ENCODE measurements at places on chromosomes 1 and 21. TPM values are rescaled to one million over a fixed set of nuclear protein-coding genes. Genes with fewer than 3 reads are reported as not detected.

GRCh38 chr21:33283203-33283602 lies 17.0 kb downstream of the IL10RB start:
- no peak for DNase-seq

DNA sequence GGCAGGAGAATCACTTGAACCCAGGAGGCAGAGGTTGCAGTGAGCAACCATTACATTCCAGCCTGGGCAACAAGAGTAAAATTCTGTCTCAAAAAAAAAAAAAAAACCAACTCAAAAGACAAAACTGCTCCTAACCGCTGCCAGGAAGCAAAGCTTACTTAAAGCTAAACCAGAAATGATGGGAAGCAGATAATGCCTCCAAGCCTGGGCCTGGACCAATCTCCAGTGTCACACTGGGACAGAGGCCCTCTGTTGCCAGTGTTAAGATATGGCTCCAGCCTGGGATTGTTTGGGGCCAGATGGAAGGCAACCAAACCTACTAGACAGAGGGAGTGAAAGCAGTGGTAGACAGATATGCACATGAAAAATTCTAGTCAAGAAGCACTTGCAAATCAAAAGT lies 36.9 kb downstream of the NSL1 start:
- no peak for DNase-seq

GRCh38 chr1:201786824-201787223 lies 42.1 kb upstream of the IPO9 start:
- DNase-seq = peak; percentile 51

- no peak for DNase-seq
Observed at GRCh38 chr1:24908591-24909259, 21.4 kb downstream of the RUNX3 start.

DNA sequence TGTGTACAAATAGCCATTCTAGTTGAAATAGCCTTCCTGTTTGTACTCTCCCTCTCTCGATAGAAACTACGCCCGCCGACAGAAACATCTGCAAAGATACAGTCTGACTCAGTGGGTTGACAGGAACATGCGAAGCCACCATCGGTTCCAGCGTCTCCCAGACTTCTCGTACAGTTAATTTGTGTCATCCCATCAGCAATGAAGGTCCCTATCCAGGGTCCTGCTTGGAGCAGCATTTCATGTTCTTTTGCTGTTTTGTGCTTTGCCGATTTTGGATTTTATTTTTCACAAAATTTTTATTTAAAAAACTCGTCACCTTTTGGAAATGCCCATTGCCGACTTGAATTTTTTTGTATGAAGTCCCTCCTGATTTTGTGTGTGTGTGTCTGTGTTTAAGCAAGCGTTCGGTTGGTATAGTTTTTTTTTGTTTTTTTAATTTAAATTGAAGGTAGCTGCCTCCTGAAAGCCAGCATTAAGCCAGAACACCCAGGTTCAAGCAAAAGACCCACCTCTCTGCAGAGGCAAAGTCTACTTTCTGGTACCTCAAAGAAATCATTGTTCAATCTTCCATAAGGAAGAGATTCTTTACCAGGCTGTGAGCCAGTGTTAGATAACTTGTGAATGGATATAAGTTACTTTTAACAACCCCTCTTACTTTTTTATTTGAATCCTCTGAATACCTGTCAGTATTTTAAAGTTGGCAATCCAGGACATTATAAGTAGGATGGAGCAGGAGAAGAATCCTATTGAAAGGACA lies 14.7 kb downstream of the FNDC5 start:
- no peak for DNase-seq

DNA sequence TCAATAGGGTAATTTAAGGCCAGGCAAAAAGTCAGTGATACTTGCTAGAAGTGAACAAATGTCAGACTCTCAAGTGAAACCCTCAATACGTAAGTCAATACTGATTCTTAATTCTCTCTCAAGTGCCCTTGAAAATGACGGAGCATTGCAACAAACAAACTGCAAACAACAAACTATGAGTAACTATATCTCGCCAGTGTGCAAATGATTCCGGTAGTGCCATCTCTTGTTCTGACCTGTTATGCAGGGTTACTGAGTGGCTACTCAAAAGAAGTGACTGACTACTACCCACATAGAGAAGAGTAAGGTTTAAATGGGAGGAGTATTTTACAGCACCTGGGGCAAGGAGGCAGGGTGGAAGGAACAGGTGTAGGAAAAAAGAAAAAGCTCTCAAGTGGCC lies 1.6 kb downstream of the SLC19A2 start:
- no peak for DNase-seq

DNA sequence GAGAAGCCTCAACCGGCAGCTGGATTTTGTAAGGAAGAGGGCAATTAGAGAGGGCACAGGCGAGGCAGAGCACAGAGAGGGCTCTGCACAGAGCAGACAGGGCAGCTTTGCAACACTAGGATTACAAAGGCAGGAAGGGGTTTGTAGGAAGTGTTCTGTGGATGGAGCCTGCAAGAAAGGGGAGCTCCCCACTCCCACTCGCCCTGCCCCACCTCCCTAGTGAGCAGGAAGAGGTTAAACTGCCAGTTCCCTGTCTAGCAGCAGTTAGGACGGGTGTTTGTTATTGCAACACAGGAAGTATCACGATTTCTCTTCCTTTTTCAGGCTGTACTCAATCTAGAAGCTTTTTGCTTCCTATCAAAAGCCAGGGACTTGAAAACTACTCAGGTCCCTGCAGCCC lies 63.3 kb upstream of the LRRC8D start:
- peak; percentile 53 for DNase-seq

- no peak for DNase-seq
Observed at GRCh38 chr1:58165073-58165472, 381.5 kb downstream of the OMA1 start.

- DNase-seq = no peak
Observed at GRCh38 chr1:44238660-44239059, 25.4 kb downstream of the DMAP1 start.

GRCh38 chr1:12554521-12555305 lies 63.3 kb downstream of the DHRS3 start:
- DNase-seq = no peak

GRCh38 chr1:94683886-94684285 lies 136.3 kb upstream of the SLC44A3 start:
- no peak for DNase-seq

GRCh38 chr1:59477286-59477685 lies 180.4 kb downstream of the FGGY start:
- no peak for DNase-seq

- DNase-seq = peak; percentile 90
Observed at GRCh38 chr1:40802078-40802741, 18.6 kb downstream of the KCNQ4 start.

GRCh38 chr1:54979327-54979891 lies 1.0 kb upstream of the TMEM61 start:
- no peak for DNase-seq

DNA sequence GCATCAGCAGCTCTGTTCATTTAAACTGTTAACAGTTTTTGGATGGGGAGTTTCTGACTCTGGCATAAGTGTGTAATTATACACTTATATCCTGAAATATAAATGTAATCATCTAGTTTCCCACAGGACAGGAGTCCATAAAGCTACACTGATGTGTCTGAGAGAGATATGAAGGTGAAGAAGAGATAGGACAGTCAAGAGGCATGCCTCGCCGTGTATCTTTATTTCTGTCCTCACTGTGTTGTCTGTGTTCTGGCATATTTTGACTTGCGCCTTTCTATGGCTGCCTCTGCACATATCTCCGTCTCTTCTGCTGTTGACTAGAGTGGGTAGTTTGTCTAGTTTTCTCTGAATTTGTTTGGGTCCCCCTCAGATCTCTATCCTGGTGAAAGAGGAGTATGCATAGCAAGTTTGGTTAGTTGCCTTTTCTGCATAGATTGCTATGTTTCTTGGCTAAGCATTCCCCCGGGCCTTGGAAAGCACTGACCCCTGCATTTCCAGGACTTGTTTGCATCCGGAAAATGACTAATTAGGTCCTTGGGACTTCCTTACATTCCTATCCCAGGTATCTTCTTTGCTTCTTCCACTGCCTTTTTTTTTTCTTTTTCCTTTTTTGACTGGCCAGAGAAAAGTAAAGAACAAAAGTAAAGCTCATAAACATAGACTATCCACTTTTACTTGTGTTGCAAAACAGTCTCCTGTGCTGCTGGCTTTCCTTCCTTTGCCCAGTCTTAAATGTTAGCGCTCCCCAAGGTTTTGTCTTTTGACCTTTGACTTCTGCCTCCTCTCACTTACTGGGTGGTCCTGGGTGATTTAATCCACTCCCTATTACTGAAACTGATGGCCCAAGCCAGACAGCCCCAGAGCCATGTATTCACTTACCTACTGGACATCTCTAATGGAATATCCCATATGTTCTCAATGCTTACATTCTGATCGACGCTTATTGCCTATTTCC lies 27.6 kb upstream of the CNN3 start:
- no peak for DNase-seq

DNA sequence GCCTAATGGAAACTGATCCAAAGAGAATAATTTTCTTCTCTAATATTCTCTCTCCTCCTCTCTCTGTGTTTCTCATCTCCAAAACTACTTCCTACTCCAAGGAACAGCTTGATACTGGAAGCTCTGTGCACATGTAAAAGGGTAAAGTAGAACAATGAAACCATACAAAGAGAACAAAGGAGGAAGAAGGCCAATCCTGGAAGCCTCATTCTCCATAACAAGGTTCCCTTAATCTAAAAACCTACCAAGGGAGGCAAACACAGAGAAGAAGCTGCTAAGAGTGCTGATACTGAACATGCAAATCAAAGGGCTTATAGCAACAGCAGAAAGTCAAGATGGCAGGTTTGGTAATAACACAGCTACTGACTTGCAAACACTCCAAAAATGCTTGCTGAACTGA lies 44.4 kb downstream of the SIPA1L2 start:
- no peak for DNase-seq

DNA sequence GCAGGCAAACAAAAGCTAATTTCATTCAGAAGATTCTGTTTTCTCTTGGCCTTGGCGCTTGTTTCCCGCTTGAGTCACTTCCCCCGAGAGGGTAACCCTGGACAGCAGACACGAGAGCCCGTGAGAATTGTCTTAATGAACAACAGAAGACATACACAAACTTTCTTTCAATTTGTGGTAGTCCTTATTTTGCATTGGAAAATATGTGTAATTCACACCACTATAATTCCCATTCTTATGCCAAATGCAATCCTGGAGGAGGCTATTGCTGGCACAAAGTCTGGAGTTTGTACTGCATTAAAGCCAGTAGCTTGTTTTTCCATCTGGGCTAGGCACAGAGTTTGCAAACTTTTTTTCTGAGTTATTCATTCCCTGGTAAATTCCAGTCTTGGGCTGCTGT lies 109.8 kb upstream of the IVNS1ABP start:
- DNase-seq = peak; percentile 43

DNA sequence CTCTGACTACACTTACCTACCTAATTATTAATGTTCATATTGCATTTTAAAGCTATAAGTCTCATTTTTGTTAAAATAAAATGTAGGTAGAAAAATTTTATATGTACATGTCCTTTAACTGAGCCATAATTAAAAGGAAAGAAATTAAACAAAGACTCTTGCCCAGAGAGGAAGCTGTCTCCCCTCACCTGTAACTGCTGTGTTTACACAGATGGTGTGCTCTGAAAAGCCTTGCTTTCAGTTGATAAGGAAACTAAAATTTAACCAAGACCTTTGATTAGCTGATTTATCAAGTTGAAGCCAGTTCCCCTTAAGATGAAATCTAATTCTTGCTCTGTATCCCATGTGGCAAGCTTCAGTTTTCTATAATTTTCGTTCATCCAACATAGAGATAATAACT lies 213.5 kb downstream of the LYPLAL1 start:
- DNase-seq = no peak

DNA sequence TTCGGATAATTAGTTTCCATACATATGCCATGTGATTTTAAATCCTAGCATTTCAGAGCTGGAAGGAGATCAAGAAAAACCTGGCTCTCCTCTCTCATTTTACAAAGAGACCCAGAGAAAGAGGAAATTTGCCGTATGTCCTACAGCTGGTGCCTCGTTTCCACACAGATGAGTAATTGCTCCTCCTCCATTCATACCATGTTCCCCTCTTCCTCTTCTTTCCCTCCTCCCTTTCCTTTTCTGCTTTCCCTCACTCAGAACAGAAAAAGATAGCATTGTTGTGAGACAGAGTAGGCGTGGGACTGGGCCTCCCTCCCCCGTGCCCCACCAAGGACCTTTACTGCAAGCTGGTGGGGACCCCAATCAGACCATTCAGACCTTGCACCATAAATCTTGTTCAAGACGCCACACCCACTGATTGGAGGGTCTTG lies 13.7 kb upstream of the SLC44A3 start:
- no peak for DNase-seq

Gene NBPF20
- total RNA-seq = 0.50 TPM

Gene LCE2B
- not detected for total RNA-seq

Gene DSTYK
- total RNA-seq = 6.1 TPM

Gene SLC5A9
- total RNA-seq = 0.17 TPM

Gene KIF26B
- total RNA-seq = 3.1 TPM

Gene ATP5PO
- 850 TPM for total RNA-seq

Gene CCDC17
- total RNA-seq = 0.64 TPM

All from left ventricle myocardium superior (tissue), 1 donor.